Stimulated activated naive CD4-positive, alpha-beta T cell treated with Interleukin-2 at 50 U/mL for 16 hours (primary cell): ENCODE measurements at places on chromosomes 2 and 18.

DNA sequence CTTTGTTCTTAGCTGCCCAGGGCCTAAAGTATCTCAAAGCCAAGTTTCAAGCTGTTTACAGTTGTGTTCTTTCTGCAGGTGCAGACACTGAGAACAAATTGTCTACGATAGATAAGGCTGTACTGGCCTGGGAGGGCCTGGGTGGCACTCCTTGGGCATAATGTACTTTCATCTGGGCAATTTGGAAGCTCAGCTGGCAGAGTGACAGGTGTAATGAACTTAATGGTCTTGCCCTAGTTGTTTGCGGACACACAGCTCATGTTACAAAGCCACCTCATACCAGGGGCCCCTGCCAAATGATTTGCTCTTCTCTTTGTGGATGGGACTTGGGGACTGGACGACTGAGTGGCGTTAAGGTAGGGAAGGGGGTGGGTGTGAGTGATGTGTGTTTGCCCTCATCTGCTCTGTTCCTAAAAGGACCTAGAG lies 4.3 kb downstream of the LDLRAD4 start:
- DNase-seq = no peak

DNA sequence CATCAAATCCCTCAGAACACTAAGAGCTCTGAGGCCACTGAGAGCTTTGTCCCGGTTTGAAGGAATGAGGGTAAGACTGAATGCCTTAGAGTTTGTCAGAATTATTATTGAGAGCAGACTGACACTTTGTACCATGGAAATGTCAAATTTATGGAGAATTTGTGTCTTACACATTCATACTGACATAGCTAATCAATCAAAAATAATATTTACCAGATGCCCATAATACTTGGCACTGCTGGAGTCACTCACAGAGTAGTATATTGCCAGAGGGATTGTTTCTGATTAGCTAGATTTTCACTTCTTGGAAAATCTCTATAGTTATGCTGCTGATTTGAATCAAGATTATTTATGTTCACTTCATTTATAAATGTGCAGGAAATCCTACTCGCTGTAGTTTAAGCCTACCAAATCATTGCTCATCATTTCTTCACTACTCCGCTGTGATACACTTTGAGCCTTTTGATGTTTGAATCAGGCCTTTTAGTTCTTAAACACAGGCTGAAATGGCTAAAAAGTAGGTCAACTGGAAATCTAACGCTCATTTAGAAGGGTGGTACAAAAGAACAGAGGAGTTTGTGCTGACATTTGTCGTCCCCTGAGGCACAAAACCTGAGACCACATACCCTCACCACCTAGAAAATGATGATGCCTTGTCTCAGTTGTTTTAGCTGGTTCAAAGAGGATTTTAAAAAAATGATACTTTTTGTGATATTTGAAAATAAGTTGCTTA lies 96.1 kb upstream of the CSRNP3 start:
- DNase-seq = no peak

GRCh38 chr2:137747509-137747908 lies 216.8 kb upstream of the HNMT start:
- DNase-seq = no peak

GRCh38 chr2:43041661-43042360 lies 184.6 kb downstream of the ZFP36L2 start:
- no peak for DNase-seq

- DNase-seq = no peak
Measured at GRCh38 chr2:205686056-205686782, 3.9 kb downstream of the NRP2 start.

DNA sequence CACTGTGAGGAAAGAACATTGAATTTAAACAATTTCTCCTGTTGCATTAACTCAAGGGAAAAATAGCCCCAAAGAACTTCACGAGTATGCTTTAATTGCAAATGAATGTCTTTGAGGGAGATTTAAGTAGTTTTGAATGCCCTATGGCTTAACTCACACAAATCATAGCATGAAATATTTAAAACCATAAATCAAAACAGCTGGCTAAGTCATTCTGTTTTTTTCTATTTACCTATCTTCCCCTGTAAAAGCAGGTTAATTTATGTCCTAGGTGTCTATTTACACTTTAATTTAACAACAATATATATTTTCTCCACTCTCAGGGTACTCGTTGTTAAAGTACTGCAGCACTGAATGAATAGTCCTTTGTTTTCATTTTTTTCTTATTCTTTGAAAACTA lies 118.8 kb upstream of the PIEZO2 start:
- DNase-seq = no peak

- no peak for DNase-seq
Measured at GRCh38 chr18:61719671-61720070, 173.1 kb downstream of the RNF152 start.

GRCh38 chr2:191933307-191934105 lies 86.6 kb upstream of the CAVIN2 start:
- DNase-seq = no peak

DNA sequence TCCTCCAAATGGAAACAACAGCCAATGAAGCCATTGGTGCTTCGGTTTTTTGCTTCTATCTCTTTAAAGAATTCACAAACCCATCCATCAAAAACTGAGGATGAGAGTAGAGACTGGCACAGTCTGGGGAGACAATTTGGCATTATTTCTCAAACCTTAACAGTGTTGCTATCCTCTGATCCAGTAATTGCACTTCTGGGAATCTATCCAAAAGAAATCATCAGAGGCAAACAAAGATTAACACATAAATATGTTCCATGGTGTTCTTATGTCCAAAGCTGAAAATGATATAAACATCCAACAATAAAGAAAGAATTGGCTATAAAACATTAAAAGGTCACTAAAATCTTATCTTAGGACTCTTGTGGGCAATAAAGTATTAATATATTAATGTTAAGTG lies 35.1 kb downstream of the REEP1 start:
- DNase-seq = no peak

- DNase-seq = no peak
Measured at GRCh38 chr2:226836548-226836885, 663 bp downstream of the RHBDD1 start.
